Stimulated activated CD8-positive, alpha-beta memory T cell treated with anti-CD3 and anti-CD28 coated beads, Interleukin-15, amount 100 ng/mL, for 4 hours (primary cell): ENCODE measurements at places on chromosomes 6 and 20.
A peak's percentile ranks its signal among the peaks of the same experiment; 100 is the strongest.

GRCh38 chr20:1423625-1424106 is 30.8 kb upstream of the FKBP1A start:
- no peak for DNase-seq

GRCh38 chr6:95545686-95546085 is 31.6 kb upstream of the MANEA start:
- no peak for DNase-seq

- no peak for DNase-seq
These were observed 19.2 kb upstream of the MRPS18A start for GRCh38 chr6:43706788-43707187.

- peak; percentile 64 for DNase-seq
These were observed 20.7 kb upstream of the TRIM27 start for GRCh38 chr6:28944412-28944865.

- DNase-seq: no peak
These were observed 473.1 kb downstream of the KIF16B start for GRCh38 chr20:16100111-16100510.

- no peak for DNase-seq
These were observed 76.5 kb downstream of the GJA10 start for GRCh38 chr6:89970609-89971337.

DNA sequence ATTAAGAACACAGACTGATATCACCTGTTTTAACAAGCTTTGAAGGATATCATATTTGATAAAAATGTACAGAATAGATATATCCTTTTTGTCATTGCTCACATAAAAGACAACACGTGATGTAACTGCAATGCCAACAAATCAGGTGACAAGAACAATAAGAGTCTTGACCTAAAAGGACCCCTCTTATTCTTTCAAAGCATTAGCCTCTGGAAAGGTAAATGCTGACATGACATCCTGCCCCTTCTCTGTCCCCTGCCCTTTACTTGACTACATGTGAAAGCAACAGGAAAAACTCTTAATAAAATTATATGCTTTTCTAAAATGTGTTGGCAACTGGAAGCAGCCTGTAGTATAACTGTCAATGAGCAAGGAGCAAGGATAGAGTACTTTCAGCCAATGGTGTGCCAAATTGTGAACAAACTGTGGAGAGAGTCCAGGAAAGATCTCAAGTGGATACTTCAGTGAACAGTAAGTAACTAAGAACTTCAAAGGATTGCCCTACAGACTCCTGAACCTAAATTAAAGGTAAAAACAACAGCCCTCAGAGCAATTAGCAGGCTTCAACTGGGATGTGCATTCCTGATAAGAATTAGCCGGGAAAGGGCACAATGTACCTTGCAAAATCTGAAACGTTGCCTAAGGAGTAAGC is 16.3 kb downstream of the PTPRK start:
- no peak for DNase-seq

- no peak for DNase-seq
These were observed 112.8 kb downstream of the BTBD3 start for GRCh38 chr20:12030470-12030869.

- DNase-seq: no peak
These were observed 117.7 kb downstream of the RPS12 start for GRCh38 chr6:132931936-132932514.

DNA sequence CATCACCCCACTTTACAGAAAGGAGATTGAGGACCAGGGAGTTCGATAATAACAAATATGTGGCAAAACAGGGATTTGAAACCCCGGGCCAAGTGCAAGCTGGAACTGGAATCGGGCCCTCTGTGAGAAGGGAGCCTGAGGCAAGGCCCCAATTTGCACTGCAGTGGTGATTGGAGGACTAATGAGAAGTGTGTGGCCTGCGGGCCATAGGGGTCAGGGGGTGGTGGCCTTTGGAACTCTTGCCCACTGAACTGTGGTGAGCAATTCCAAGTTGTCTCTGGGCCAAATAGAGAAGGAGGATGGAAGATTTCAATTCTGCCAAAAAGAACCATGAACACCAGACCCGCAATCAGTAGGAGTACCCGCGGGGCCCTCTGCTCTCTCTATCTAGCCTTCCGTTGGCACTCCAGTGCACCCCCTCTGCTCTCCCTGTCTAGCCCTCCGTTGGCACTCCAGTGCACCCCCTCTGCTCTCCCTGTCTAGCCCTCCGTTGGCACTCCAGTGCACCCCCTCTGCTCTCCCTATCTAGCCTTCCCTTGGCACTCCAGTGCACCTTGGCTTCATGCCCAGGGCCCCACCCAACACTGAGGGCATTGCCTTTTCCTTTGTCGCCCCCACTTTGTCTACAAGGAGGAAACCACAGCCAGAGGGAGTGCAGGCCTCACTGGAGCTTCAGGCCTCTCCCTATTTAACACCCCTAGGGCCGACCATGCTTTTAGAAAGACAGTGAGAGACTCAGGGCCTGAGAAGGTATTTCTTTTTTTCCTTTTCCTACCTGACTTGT is 6.0 kb upstream of the PTPRA start:
- DNase-seq: no peak

- DNase-seq: no peak
These were observed 267.2 kb upstream of the ECI2 start for GRCh38 chr6:4402477-4402976.

- DNase-seq: no peak
These were observed 50.3 kb downstream of the PRR18 start for GRCh38 chr6:166257911-166258318.

DNA sequence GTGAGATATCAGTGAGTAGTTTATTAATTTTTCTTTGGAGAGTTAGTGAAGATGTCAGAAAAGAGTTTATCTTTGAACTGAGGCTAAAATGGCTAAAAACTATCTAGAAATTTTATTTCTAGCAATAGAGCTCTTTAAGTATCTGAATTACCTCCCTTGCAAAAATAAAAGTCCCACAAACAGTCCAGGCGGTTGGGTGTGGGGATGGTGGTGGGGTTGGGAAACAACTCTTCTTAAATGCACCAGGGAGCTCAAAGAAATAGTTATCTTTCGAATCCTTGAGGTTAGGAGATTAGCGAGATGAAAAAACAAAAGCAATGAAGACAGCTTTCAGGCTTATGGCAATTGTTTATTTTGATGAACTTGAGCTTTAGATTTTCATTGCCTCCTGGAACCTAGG is 1299.1 kb upstream of the ADGRB3 start:
- no peak for DNase-seq

DNA sequence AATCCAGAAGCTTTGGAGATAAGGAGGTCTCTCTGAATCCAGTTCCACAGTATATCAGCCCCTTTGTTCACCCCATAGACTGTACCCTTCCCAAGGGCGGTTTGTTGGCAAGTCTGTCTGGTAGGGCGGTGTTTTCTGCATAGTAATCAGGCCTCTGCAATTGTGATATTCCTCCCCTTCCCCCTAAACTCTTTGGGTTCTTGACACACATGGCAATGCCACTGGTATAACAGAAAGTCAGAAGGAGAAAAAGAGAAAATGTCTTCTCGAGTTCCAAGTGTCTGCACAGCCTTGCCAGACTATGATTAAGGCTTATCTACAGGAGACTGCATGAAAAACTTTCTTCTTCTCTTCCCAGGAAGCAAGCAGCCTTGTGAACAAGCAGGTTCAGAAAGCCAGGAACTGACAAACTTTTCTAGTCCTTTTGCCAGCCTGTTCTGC is 45.6 kb downstream of the FOXO3 start:
- no peak for DNase-seq

- no peak for DNase-seq
These were observed 82.4 kb upstream of the TAB2 start for GRCh38 chr6:149235130-149235561.

DNA sequence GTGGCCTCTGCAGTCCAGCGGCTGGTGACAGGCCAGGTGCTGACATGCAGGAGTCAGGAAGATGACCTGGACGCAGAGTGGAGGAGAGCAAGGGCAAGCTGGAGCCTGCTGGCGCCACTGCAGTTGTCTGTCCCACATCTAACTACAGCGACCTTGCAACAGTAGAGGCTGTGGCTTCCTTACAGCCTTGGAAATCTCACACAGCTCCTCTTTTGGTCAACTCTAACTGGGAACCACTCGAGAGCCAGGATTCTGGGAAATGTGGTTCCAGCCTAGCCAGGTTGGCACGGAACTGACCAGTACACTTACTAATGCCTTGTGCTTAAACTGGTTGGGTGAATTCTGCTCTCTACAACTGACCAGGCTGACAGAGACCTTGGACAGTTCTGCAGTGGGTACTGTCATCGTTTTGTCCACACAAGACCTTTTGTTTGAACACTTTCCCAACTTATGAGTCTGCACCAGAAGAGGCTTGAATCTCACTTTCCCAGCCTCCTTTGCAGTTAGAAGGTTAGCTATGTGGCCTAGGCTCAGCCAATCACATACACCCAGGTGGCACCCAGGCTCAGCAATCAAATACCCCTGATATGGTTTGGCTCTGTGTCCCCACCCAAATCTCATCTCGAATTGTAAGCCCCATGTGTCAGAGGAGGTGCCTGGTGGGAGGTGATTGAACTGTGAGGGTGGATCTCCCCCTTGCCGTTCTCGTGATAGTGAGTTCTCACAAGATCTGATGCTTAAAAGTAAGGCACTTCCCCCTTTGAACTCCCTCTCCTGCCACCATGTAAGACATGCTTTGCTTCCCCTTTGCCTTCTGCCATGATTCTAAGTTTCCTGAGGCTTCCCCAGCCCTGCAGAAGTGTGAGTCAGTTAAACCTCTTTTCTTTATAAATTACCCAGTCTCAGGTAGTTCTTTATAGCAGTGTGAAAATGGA is 153.5 kb downstream of the ZMYND8 start:
- DNase-seq: no peak

GRCh38 chr6:72631480-72631879 is 9.6 kb downstream of the KCNQ5 start:
- DNase-seq: no peak

DNA sequence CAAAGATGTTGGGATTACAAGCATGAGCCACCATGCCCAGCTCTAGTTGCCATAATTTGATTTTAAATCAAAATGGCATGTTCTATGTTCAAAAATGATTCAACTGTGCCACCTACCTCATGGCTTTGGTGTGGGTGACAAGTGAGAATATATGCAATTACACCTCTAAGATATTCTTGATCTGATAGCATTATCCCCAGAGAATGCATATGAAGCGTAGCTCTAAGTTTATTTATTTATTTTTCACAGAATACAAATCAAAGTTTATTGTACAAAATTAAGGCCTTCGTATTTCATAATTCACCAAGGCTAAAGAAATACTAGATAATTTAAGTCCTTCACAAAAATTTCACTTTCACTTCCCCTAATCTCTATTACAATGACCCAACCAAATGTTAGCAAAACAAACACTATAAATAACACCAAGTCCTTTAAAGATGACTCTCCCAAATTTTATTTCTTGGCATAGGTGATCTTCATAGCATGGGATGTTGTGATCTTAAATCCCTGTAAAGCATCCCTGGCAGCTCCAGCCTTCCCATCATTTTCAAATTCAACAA is 205.9 kb upstream of the TAB2 start:
- DNase-seq: no peak

- DNase-seq: no peak
These were observed 12.9 kb upstream of the FOXA2 start for GRCh38 chr20:22597303-22597702.

- DNase-seq: no peak
These were observed 81.1 kb downstream of the STMND1 start for GRCh38 chr6:17182961-17183360.

DNA sequence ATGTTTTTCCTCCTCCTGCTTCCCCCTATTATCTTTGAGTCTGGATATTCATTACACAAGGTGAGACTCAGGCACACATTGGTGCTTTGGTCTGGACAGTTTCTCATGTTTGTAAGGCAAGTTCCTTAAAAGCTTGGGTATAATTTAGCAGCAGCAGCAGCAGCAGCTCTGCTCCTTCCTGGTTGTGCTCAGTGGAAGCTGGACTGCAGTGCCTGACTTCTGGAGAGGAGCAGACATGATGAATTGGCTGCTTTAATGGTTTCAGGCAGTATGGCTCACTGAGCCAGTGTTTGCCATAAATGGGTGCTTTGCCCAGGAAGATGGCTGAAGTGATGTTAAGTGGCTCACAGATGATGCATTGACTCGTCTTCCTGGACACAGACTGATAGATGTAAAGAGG is 32.4 kb downstream of the SLC9A8 start:
- DNase-seq: no peak

DNA sequence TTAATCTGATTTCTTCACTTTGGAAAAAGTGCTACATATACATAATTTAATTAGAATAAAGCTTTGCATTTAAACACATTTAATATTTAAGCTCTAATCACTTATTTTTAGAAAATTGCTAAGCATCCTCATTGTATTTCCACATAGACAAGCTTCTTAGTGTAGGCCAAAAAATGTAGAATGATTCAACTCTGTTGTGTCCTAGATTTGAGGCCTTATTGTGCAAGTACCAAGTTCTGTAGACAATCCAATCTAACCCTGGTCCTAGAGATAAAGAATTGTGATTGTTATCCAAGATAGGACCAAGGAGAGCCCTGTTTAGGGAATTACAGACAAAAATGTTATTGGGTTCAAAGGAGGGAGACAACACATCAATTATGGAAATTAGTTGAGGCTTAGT is 27.6 kb downstream of the MRAP2 start:
- no peak for DNase-seq

GRCh38 chr6:14791526-14791925 is 454.3 kb upstream of the JARID2 start:
- no peak for DNase-seq

GRCh38 chr6:22153384-22154158 is 143.3 kb downstream of the PRL start:
- no peak for DNase-seq

- no peak for DNase-seq
These were observed 48.3 kb downstream of the BTBD9 start for GRCh38 chr6:38591439-38591838.

DNA sequence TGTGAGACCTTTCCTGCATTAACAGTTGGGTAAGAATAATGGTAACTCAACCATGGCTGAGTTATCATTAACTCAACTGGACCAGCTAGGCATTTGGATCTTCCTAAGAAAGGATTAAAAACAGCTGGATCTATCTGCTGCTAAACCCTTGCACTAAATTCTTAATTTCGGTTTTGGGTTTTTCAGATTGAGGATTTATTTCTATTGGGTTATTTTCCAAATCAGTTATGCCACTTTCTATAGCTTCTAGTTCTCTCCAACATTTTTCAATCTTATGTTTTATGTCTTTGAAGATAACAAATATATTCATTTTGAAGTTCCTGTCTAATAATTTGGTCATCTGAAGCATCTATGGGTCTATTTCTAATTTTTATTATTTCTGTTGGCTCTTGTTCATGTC is 92.5 kb downstream of the KIF13A start:
- DNase-seq: no peak

GRCh38 chr20:38789503-38790199 is 15.8 kb upstream of the PPP1R16B start:
- DNase-seq: no peak

- no peak for DNase-seq
These were observed 126.5 kb upstream of the B3GAT2 start for GRCh38 chr6:71083308-71083820.

DNA sequence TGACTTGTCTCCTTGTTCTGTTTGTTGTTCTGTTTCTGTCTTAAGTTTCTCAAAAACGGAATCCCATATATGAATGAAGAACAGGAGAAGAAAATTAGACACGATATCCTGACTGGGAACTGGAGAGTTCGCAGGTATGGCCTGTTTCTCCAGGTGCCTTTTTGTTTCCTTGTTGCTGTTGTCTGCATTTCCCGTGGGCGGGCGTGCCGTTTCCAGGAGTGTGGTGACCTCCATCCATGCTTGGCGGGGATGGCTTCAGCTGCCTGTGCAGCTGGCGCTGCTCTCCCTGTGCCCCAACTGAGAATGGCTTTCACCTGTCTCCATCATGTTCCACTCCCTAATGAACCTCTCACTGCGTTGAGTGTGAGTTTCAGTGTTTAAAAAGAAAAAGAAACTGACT is 4.4 kb downstream of the PNLDC1 start:
- DNase-seq: no peak

- DNase-seq: no peak
These were observed 148.0 kb downstream of the EPM2A start for GRCh38 chr6:145587334-145587733.
